GF-D8 (cell line): ENCODE measurements at places on chromosomes 3 and 15.

GRCh38 chr3:3127432-3128010 is 781 bp downstream of the TRNT1 start:
- DNase-seq: no peak

GRCh38 chr3:17195856-17196604 is 311.3 kb downstream of the PLCL2 start:
- no peak for DNase-seq

DNA sequence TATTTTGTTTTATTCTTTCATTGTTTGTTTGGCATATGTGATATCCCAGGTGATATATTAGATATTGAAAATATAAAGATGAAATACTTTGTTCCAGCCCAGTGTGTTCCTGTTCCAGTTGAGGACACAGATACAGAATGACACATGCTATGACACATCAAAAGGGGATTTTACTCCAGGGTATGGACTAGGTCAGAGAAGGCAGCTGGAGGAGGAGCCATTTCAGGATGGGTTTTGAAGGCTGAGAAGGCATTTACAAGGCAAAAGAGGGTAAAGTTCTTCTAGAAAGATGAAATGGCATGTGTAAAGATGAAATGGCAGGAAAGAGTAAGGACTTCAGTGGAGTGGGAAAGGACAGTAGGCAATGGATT is 163.8 kb downstream of the ZIC1 start:
- no peak for DNase-seq

GRCh38 chr15:96337365-96338023 is 7.0 kb downstream of the NR2F2 start:
- DNase-seq: no peak

- DNase-seq: no peak
Measured at GRCh38 chr3:150145659-150146058, 175.0 kb upstream of the PFN2 start.

DNA sequence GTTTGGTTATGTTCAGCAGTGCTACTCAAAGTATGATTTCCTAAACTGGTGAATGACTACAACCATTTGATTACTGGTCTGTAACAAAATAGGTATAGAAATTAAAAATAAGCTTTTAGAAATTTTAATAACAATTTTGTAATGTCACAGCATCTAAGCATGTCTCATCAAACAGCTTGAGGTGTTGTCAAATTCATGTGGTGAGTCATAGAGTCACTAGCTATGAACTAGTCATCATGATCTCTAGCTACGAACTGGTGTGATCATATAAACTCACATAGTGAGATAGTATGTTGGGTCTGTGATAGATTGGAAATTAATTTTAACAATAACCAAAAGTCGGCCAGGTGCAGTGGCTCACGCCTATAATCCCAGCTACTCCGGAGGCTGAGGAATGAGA is 213.9 kb upstream of the RBMS3 start:
- no peak for DNase-seq

DNA sequence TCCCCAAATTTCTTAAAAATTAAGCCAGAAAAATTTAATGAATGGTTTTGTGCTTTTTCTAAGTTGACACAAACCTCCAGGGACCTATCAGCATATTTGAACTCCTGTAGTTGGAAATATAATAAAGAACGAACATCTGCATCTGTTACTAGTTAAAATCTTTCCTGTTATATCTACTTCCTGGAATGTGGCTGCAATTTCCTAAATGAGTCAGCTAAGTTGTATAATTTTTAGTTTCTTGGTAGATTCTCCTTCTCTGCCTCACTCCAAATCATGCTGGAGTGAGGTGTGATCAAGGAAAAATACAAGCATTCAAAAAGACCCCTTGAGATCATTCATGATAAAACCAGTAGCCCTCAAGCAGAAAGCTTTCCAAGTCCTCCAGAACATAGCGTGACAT is 106.2 kb upstream of the MCTP2 start:
- peak; percentile 17 for DNase-seq

DNA sequence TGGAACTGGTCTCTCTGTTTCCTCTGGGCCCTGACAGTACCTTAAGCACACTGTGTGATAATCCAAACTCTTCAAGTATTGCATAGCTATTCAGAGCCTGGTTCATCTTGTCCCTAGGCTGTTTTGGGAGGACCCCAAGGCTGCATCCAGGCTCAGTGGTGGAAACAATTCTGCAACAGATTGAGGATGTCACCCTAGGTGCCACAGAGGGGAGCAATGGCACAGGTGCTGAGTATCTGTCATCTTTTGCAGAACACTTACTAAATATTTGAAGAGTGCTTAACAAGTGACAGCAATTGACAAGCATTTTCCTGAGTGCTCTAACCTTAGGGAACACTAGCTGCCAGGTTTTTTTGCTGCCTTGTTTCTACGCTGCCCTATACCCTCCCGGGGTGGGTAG is 27.8 kb downstream of the STARD5 start:
- DNase-seq: no peak

DNA sequence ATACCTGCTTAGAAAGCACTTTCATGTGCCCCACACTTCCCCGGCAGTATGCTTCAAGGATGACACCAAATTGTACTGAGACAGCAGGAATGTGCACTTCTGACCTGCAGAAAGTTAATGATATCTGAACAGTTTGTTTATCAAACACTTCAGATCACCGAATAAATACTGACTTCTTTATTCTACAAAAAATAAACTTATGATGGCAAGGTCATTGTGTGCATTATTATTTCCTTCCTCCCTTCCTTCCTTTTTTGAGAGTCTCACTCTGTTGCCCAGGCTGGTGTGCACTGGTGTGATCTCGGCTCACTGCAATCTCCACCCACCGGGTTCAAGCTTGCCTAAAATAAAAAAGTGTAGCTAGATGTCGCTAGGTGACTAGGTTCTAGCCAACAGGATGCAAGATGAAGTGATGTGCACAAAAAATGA is 80.3 kb downstream of the FAIM start:
- DNase-seq: no peak

- no peak for DNase-seq
Measured at GRCh38 chr3:175111036-175111435, 251.9 kb downstream of the NAALADL2 start.

DNA sequence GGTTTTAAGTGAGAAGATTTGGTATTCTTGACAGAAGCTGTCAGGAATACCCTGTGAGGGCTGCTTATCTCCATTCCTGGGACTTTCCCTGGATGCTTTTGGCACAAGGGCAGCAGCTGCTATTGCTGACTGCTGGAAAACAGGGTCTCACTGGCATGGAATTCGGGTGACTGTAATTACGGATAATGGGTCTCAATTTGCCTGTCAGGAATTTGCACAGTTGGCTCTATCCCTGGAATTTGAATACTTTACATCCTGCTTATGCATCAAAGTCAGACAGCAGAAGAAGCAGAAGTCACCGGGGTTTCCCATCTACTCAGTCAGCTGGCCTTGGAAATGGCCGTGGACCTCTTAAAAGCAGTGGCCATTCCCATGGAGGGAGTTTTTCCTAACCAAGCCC is 25.9 kb upstream of the AKAP13 start:
- no peak for DNase-seq

GRCh38 chr3:86229086-86229774 is 761.7 kb downstream of the VGLL3 start:
- no peak for DNase-seq

- DNase-seq: no peak
Measured at GRCh38 chr3:106303766-106304165, 435.0 kb upstream of the CBLB start.

DNA sequence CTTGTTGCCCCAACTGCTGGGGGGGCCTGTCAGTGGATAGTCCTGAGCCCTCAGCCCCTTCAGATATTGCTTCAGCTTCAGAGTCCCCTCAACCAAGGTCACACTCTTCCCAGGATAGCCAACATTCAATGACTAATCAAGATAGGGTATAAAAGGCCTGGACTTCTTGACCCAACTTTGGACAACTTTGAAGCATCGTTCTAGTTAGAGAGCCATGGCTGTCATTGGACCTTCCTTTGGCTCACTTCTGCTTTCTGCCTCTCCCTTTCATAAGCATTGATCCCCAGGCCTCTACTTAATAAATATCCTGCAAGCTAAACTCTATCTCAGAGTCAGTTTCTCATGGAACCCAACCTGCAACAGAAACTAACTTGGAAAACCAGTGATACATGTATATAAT is 31.3 kb upstream of the DCLK3 start:
- no peak for DNase-seq

GRCh38 chr3:158685159-158685558 is 12.7 kb upstream of the LXN start:
- no peak for DNase-seq

DNA sequence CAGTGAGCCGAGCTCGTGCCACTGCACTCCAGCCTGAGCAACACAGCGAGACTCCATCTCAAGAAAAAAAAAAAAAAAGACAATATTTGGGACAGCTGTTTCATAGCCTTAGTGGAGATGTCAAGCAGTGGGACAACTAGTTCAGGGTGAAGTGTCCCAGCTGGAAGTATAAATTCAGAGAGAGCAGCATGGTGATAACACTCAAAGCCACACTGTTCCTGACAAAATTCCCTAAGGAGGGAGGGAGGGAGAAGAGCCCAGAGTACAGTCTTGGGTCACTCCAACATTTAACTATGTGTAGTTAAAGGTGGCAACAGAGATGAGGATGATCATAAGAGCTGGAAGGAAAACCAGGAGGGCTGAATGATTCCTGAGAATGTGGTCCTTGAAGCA is 21.1 kb upstream of the IP6K2 start:
- no peak for DNase-seq

- DNase-seq: no peak
Measured at GRCh38 chr15:38197553-38197952, 55.1 kb upstream of the SPRED1 start.

- DNase-seq: peak; percentile 24
Measured at GRCh38 chr3:158801201-158801600, 653 bp upstream of the MFSD1 start.

GRCh38 chr3:17176757-17177156 is 292.0 kb downstream of the PLCL2 start:
- DNase-seq: no peak

- no peak for DNase-seq
Measured at GRCh38 chr3:18526667-18527066, 101.5 kb upstream of the SATB1 start.

DNA sequence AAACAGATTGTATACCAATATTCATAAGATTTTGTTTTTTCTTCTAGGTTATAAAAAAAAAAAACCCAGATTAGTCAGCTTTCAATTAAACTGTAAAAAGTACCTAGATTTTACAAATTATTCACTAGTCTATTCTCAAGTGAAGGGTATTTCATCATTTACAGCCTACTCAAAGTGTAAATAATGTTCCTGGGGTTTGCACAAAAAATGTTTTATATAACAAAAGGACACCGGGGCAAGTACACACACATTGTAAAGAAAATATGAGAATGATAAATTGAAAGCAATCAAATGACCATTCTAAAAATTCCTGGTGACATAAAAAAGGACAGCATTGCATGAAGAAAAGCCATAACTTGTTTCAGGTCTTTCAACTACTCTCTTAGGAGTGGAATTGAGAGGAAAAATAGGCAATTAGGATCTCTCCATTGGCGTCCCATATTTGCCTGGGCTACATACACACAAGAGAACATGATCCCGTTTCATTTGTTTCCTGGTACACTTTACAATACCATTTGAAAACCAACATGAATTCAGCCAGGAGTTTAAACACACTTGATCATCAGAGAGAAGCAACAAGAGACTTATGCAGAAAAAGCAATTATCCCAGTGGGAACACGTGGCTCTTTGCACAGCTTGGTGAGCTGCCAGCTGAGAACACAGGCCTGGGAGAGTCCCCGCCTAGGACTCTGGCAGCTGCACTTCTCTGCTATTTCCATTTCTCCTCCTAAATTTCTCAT is 1039.2 kb downstream of the ROBO1 start:
- no peak for DNase-seq

GRCh38 chr3:7953449-7954014 is 548.1 kb upstream of the LMCD1 start:
- DNase-seq: no peak

GRCh38 chr3:73925011-73925410 is 300.3 kb upstream of the PDZRN3 start:
- DNase-seq: no peak
